Activated CD8-positive, alpha-beta memory T cell treated with anti-CD3 and anti-CD28 coated beads, Interleukin-2, amount 50 U/mL, for 48 hours (primary cell): ENCODE measurements at places on chromosomes 6 and 20.

GRCh38 chr20:44038681-44039123 is 124.0 kb downstream of the TOX2 start:
- peak; percentile 40 for DNase-seq

DNA sequence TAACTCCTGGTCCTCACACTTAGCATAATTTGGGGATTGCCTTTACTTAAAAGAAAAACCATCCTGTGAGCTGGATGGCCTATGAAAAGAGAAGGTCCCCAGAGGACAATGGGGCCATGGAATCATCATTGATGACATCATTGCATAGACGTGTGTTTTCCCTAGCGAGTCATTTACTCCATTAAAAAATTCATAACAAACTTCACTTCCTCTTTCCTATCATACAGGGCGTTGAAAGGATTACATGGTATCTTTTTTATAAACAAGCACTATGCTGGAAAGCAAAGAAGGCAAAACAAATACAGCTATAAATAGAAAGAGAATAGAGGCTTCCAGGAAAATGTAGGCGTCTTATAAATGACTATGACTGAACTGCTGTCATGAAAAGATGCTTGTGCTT is 11.3 kb upstream of the COL12A1 start:
- DNase-seq = no peak

DNA sequence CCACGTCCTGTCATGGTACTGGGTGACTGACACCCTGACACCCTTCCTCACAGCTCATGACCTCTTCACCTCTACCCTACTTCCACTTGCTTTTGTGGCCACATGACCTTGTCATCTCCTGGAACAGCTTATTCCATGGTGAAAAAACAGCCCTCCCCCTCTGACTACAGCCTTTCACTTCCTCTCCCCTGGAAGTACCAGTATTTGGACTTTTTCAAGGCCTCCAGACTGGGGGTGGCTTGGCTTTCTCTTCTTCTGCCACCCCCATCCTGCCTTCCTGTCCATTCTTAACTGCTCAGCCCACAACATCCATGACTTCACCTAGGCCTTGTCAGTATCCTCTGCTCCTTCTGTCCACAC is 168.4 kb downstream of the CARMIL1 start:
- no peak for DNase-seq

GRCh38 chr20:6008254-6008653 is 45.6 kb downstream of the LRRN4 start:
- no peak for DNase-seq

DNA sequence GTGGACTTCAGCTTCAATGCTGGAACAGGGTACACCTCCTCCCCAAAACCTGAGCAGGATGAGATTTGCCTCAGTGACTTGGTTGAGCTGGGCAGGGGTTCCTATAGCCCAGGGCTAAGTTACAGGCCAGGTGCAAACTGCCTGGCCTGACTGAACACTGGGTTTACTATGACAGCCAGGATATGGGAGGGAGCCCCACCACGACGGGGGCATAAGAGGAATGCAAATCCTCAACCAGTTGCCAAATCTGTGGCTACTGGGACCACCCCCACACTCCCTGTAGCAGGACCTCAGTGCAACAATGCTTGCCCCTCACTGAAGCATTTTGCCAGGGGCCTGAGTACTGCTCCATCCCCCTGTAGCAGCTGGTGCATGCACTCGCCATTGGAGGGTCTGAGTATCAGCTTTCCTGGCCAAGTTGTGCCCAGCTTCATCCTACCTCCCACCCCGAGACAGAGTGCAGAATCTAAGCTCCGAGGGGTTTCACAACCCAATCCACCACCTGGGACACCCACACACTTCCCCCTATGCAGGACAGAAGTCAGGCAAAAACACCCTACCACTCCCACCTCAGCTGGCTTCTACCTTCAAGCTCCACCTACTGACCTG is 27.6 kb downstream of the TREML4 start:
- DNase-seq = no peak

DNA sequence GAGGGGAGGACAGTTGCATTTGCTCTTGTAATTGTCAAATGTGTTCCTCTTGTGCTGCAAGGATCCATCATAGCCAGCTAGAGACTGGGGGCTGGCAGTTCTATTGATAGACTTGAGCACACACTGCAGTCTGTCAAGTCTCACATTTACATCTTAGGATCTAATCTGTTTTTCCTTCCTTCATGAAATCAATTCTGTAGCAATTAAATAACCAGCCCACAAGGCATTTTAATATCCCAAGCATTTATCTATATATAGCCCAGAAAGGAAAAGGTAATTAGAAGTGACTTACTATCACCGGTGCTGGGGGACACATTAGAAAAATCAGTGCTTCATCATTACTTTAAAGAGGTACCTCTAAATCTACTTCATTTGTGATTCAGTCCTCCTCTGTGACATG is 143.0 kb upstream of the STXBP5 start:
- no peak for DNase-seq

GRCh38 chr20:57399587-57400155 is 8.5 kb downstream of the RBM38 start:
- DNase-seq = peak; percentile 76

- DNase-seq = no peak
These were observed 64.8 kb downstream of the UBR2 start for GRCh38 chr6:42628604-42629003.

DNA sequence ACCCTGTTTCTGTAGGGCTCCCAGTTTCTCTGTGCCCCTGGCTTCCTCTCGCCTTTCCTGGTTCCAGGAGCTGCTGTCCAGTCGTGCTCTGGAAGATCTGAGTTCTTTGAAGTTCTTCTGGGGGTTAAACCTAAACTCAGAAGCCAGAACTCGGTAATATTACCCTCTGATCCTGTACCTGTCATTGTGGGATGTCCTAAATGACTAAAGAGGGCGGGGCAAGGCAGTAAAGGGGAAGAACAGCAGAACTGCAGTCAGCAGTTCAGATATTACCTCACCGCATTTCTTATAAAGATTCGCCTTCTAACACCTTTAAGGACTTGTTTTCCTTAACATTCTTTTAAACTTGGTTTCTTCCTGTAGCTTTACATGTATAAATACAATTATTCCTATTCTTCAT is 63.9 kb downstream of the FAM120B start:
- no peak for DNase-seq

GRCh38 chr20:32908334-32909292 is 49.9 kb downstream of the EFCAB8 start:
- no peak for DNase-seq

GRCh38 chr20:58545565-58546415 is 30.6 kb upstream of the APCDD1L start:
- peak; percentile 10 for DNase-seq

DNA sequence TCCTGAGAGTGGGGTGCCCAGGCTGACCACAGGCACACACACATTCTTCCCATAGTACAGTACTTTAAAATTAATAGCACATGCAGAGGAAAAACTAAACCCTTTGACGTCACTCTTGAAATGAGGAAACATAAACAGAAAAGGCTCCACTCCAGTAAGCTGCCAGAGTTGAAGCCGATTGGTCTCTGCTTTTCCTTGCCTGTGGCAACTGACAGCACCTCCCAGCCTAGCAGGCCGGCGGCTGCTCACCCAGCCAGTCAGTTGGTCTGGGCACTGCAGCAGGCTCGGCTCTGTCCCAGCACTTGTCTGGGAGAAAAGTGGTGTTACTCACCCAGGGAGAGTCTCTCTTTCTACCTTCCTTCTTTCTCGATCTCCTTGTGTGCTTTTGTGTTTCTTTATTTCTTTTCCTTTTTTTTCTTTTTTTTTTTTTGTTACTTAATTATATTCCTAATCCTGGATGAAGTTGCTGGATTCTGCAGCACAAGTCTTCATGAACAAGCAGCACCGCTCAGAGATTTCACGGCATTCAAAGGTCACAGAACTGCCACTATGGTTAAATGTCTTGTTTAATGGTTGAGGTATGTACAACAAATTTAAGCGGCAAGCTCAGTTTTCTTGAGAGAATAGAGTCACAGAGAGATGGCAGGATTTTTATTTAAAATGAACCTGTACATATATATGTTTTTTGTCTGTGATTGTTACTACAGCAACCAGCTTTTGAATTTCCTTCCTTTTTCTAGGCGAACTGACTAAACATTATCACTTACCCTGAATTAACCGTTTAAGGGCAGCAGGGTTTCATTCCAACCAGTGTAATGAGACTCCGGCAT is at the start of gene PDE7B:
PDE7B (plus strand) TSS at position 260 of the 830 bp plus-strand sequence.
- peak; percentile 69 for DNase-seq

GRCh38 chr6:35165630-35166071 is 24.5 kb upstream of the TCP11 start:
- DNase-seq = no peak

DNA sequence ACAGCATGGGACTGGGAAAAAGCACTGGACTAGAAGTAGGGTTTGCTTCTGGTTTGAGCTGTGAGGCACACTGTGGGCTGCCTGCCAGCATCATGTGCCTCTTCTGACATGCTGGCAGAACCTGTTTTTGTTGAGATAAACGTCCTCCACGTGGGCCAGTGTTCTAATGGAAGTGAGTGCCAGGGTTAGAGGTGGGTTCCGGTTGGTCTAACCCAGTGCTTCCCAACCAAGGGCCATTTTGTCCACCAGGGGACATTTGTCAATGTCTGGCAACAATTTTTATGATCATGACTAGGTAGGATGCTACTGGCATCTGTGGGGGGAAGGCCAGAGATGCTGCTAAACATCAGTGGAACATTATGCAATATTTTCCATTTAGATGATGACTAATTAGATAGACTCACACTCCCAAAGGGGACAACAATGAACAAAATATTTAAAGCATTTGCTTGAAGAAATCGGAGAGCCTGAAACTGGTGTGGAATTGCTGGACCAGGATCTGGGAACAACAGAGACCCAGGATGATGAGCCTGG is 7.8 kb upstream of the APMAP start:
- no peak for DNase-seq

DNA sequence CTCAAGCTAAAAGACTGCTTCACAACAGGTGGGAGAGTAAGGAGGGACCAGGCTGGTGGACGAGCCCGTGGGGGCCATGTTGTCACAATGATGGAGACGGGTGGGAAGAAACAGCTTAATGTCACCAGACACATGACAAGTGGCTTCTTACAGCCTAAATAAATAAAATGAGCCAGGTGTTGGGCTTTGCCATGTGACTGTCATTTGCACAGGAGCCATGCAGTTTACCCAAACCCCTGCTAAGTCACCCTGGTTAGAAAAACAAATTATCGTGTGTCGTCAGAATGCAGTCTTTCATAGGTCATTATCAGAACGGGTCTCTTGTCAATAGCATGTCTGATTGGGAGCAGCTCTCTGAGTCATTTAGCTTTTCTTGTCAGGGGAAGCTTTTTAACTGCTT is 18.5 kb downstream of the BTBD3 start:
- DNase-seq = no peak

DNA sequence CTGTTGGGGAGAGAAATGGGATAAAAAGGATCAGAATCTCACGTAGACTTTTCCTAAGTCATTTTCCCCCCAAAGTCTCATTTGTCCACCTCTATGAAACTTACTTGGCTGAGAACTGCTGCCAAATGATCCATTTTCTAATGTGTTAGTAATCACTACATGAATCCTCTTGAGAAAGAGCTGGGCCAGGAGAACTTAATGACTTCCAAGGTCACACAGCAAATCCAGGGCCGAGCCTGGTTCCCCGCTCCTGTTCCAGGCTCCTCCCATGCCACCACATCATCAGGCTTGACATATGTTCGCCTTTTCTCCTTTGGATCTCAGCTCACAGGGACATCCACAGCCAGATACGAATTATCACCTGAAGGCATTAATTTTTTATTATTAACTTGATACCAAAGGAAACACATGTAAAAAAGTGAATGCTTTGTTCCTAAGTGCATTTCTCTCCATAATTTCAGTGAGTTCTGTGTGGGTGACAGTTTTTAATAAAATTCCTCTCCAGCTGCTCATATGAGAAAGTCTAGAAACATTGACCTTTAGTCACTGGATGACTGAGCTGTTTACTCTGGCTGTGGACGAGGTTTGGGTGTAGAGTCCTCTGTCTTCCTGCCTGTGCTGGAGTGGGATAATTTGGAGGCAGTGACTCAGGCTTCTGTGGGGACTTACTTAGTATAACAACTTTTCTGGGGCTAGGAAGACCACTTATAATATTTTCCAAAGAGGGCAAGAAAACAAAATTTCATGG is 276.3 kb downstream of the PAX1 start:
- DNase-seq = no peak

DNA sequence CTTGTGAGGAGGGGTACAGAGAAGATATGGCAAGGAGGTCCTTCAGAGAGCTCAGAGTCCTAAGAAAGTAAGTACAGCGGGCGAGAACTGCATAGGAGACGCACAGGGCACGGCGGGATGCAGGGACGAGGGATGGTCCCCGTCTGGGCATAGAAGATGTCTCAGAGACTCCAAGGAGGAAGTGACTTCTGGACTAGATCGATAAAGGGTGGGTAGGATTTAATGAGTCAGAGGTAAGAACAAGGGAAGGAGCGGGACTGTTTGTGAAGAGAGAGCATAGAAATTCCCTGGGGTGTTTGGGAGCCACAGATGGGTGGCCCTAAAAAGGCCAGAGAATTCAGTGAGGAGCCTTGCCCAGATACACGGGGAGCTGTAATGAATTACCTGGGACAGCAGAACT is 69.1 kb downstream of the FAM120B start:
- no peak for DNase-seq

GRCh38 chr6:168374541-168375071 is 55.0 kb upstream of the DACT2 start:
- no peak for DNase-seq

DNA sequence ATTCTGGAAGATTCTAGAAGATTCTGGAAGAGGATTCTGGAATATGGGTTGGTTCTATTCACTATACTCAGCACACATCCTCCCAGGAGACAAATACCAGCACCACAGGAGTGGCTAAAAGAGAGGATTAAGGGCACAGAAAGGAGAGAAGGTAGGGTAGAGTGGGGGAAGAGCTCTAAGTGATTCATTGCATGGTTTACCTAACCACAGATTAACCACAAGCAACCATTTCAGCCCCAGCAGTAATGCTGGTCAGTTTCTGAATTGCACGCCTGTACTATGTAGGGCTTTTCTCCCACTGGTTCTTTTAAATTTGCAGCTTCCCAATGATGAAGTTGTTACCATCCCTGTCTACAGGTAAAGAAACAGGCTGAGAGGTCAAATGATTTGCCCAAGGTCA is 192.7 kb upstream of the PMEPA1 start:
- DNase-seq = no peak

DNA sequence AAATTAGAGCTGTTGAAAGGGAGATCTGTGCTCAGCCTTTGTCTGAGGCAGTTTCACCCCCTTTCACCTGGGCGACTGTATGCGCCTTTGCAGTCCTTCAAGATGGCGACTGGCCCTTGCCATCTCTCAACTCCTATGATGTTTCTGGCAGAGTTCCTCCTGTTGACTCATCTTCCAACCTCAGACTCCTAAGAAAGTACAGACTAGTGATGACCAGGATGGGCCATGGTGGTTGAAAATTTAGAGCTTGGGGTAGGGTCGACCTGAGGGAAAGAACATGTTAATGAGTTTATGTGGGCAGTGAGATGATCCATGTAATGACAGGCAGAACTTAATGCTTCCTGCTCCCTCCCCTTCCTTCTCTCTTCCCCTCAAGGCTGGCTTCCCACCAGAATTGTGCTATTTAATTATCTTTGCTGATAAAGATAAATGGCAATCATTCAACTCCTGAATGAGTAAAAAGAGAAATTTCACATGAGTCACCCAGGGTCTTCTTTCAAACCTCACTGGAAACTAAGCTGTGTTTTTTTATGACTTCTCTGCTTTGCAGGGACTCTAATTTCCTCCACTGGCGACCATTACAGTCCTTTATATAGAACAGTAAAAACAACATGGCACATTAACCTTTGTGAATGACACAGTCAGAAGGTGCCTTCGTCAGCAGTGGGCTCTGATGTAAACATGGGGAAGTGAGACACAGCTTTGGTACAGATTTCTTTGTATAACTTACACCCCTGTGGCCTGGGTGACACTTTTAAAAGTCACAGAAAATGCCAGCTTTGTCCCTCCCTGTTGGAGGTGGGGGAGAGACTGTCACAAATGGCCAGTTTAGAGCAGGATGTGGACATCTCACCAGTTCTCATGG is 103.5 kb downstream of the SCP2D1 start:
- DNase-seq = no peak
